AG08395 (cell line): ENCODE measurements at places on chromosomes 11 and 22.

DNA sequence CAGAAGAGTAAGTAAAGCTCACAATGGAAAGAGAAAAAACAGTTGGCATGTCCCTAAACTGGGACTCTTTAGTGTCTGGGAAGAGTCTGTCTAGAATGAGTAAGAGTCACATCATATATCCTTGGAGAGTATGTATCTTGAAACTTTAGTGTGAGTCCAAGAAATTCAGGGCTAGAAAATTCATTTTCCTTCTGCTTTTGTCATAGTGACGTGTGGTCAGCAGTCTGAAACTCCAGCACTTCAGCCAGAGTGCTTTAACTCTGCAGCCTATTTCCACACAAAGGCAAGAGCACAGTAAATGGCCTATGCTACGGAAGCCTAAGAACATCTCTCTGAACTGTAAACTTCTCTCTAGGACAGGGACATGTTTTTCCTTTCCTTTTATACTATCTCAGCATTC, 174.1 kb downstream of the FAM181B start:
- DNase-seq = no peak

GRCh38 chr22:45511847-45512261, 9.2 kb downstream of the FBLN1 start:
- DNase-seq = peak; percentile 83

- no peak for DNase-seq
These were observed 83.6 kb downstream of the PRR5L start for GRCh38 chr11:36379653-36380052.

DNA sequence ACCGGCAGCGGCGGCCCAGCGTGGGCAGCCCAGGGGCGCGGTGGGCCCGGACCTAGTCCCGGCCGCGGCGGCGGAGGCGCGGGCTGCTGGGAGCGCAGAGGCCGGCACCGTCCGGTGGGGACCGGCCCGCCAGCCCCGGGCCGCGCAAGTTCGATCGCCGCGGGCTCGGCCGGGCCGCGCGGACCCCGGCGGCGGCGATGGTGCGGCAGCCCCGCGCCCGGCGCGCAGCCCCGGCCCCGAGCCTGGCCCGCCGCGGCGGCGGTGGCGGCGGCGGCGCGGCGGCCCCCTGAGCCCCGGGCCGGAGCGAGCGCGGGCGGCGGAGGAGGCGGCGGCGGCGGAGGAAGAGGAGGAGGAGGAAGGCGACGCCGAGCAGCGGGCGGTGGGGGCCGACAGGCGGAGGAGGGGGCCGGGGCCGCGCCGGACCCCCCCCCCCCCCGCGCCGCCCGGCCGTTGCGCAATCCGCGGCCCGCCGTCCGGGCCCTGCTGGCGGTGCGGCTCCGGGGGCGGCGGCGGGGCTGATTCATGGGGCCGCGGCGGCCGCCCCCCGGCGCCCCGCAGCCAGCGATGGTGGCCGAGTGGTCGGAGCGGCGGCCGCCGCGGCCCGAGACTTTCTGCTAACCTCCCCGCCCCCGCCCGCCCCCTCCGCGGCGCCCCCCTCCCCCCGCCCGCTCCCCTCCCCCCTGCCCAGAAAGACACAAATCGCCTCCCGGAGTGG, 1251.9 kb downstream of the BRD1 start:
- no peak for DNase-seq

DNA sequence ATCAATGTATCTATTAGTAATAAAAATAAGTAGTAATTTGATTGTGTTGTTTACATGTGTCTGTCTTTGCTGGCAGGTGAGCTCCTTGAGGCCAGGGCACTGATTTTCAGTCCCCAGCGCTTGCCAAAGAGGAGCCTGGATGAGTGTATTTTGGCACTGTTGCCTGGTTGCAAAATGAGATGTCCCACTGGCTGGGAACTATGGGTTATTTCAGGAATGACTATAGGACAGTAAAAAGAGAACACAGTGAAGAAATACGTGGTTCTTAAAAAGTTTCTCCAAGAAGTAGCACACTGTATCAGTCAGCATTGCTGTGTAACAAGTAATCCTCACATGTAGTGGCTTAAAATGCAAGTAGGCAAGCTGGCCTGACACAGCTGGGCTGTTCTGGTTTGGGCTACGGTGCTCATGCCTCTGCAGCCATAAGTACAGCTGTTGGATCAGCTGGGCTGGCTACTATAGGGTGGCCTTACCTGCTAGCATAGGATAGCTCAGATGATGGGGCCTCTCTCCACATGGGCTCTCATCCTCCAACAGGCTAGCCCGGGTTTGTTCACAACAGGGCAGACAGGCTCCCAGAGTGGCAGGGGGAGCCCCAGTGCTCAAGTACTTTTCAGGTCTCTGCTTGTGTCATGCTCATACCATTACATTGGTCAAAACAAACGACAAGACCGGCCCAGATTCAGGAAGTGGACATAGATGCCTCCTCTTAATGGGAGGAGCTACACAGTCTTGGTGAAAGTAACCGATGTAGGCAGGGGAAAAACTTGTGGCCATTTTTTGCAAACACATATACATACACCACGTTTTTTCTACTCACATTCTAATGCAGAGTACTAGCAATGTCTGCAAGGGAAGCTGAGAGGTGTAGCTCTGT, 399.1 kb downstream of the LARGE1 start:
- DNase-seq = no peak

DNA sequence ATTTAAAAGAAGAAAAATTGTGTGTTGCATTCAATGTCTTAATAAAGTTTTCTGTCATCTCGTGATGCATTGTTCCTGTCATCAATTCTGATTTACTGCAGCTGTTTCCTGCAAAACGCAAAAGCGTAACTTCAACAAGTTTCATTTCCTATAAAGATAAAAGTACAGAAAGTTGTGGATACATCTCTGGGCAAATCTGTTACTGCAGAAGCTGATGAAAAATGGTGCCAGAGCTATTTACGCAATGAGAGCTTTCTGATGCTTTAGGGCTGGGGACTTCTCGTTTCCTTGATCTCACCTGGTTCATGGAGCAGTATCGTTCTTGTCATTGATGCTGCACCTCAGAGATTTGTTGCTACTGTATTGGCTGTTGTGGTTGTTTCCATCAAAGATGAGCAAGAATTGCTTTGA, 15.5 kb upstream of the MS4A12 start:
- no peak for DNase-seq

- peak; percentile 4 for DNase-seq
These were observed 121.1 kb downstream of the PAX6 start for GRCh38 chr11:31690041-31690440.

GRCh38 chr11:65726660-65727059, 6.1 kb upstream of the RNASEH2C start:
- DNase-seq = no peak
